ENCODE measurements at places on chromosomes 1 and 21. TPM values are rescaled to one million over a fixed set of nuclear protein-coding genes. Genes with fewer than 3 reads are reported as not detected.

The PIGP gene
- 11.1 TPM for total RNA-seq

The TYW3 gene
- 23.2 TPM for total RNA-seq

The CYP4X1 gene
- total RNA-seq, result not detected

The KCNA3 gene
- total RNA-seq, result not detected

The MASP2 gene
- not detected for total RNA-seq

The RGS18 gene
- total RNA-seq, result not detected

The IQCC gene
- 2.3 TPM for total RNA-seq

The COL6A2 gene
- total RNA-seq, result 452 TPM

The ADAMTS5 gene
- total RNA-seq, result 10.1 TPM

The TMEM53 gene
- 5.9 TPM for total RNA-seq

The LRRC38 gene
- not detected for total RNA-seq

- peak; percentile 8 for DNase-seq
These were observed 171.1 kb upstream of the CSF3R start for GRCh38 chr1:36653850-36654249.

- no peak for DNase-seq
These were observed 65.7 kb downstream of the TLR5 start for GRCh38 chr1:223077247-223077833.

DNA sequence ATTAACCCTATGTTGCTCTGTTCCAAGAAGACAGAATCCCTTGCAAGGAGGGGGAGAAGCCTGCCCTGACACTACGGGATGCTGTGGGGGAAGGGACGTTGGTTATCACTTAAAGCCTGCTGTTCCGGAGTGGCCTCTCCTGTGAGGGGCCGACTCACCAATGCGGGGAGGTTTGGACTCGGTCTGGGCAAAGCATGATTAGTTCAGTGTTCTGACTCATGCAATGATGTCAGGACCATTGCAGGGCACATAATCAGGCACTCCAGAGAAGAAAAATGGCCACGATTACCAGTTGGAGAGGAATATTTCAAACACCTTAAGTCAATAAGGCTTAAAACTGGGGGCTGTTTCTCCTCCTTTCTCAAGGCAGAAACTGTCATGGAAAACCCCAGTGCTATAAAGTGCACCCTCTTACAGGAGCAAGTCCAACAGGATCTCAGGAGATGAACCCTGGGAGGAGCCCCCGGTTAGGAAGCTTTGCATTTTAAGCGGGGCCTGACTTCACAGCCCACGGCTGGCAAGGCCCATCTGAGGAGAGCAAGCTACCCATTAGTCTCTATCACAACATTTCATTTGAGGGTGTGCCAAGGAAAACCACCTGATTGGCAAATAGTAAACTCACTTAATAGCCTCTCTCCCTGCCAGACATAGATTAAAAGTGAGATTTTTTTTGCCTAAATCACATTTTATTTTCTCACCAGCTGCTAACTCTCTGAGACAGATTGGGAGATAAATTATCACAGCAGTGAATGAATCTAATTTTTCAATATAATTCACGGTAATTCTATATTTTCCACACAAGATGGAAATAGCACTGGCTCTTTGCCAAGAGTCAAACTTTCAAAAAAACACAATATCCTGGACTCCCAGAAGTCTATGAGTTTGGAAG, 202.5 kb downstream of the C1orf94 start:
- no peak for DNase-seq

GRCh38 chr21:32674038-32674437, 53.8 kb downstream of the SYNJ1 start:
- no peak for DNase-seq

DNA sequence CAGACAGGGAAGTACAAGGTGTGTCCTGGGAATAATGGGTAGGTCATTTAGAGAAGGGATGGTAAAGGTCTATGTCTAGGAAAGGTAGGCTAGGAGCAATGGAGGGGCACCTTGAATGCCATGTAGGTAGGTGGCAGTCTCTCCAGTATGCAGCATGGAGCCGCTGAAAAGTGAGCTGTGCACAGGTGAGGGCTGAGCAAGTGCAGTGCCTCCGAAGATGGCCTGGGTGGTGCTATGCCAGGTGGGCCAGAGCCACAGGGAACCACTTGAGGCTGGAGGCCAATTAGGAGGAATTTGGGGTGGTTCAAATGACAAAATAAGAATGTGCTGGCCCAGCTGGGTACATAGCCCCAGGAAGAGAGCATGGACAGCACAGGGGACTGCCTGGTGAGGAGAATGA, 25.0 kb downstream of the RNU5D-1 start:
- no peak for DNase-seq

GRCh38 chr21:32861866-32862265, 90.3 kb upstream of the PAXBP1 start:
- DNase-seq, result peak; percentile 56

DNA sequence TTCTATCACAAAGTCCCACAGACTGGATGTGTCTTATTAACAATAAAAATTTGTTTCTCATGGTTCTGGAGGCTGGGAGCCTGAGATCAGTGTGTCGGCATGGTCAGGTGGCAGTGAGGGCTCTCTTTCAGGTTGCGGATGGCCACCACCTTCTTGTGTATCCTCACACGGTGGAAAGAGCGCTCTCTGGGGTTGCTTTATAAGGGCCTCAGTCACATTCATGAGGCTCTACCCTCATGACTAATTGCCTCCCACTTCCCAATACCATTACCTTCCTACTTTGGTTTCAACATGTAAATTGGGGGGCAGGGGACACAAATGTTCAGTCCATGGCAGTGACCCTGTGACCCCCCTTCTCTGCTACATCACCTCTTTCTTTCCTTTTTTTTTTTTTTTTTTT, 20.7 kb upstream of the MX1 start:
- no peak for DNase-seq

DNA sequence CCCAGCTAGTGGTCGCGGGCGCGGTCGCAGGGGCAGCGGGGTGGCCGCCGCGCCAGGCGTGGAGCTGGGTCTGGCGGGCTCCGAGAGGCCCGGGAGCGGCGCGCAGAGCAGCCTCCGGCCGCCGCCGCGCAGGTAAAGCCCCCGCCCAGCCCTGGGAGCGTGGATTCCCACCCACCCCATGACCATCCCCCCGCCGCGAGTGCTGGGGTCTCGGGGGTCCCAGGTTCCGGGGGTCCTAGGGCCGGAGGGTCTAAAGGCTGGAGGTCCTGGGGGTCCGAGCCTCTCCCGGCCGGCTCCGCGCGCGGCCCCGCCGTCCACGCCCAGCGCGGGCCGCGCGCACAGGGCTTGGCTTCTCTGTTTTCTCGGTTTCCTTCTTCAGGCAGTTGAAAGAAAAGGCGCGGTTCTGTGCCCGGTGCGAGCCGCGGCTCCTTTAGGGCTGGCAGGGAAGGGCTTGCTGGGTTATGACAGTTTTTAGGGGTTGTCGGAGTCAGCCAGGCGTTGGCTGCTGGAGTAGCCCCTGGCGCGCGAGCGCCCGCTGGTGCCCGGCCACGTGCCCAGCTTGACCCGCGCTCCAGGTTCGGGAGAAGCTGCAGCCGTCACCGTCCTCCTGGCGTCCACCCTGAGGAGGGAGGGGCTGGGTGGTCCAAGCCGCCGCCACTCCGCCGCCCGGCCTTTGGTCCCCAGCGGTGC, 359 bp downstream of the LRRC3 start:
- DNase-seq, result no peak

DNA sequence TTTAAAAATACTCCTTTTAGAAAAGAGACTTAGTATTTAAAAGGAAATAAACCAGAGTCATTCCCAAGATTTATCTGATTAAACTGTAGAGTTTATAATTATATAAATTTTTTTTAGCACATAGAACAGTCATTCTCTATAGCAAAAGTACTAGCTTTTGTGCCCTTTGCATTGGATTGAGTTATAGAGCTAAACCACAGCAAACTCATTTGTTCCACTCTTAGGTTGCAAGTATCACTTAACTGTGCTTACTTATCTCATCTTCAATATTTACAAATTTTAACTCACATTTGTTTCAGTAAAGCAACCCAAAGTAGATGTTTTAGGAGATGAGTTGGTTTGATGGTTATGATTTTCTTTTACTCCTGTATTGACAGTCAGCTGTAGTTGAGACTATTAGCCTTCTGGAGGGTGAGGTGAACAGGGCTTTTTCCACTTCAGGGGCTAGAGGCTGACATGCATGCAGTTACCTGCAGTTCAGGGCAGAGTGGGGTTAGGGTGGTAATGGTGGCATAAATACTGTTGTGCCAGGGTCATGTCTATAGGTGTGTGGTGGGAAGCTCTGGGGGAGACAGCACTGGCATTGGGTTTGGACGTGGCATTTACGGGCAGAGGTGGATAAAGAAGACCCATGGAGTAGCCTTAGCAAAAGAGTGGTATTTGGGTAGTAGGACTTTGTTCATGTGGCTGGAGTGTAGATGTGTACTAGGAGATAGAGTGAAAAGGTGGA, 42.1 kb downstream of the DYRK1A start:
- no peak for DNase-seq

GRCh38 chr1:167229719-167230385, 9.2 kb downstream of the POU2F1 start:
- DNase-seq, result no peak

GRCh38 chr1:14742181-14742980, 143.9 kb downstream of the KAZN start:
- peak; percentile 88 for DNase-seq

GRCh38 chr21:17976691-17977090, 157.5 kb upstream of the C21orf91 start:
- DNase-seq, result no peak

DNA sequence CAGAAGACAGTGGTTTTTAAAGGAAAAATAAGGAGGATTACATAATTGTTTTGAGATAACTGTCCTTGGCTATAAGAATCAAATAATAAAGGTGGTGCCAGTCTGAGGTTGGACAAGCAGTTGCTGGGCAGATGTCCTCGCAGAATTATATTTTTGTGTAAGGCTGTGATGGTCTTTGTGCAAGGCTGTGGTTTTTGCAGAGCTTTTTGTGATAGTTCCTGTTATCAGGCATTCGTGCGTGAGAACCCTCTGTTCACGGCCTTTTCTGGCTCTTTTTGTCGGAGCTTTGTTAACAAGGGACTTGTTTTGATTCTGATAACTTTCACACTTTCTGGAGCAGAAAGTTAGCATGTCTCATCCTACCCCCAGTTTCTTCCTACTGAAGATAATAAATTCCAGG, 33.4 kb downstream of the SH3BP5L start:
- DNase-seq, result no peak

- no peak for DNase-seq
These were observed 143.6 kb upstream of the ARHGEF16 start for GRCh38 chr1:3310718-3311400.

DNA sequence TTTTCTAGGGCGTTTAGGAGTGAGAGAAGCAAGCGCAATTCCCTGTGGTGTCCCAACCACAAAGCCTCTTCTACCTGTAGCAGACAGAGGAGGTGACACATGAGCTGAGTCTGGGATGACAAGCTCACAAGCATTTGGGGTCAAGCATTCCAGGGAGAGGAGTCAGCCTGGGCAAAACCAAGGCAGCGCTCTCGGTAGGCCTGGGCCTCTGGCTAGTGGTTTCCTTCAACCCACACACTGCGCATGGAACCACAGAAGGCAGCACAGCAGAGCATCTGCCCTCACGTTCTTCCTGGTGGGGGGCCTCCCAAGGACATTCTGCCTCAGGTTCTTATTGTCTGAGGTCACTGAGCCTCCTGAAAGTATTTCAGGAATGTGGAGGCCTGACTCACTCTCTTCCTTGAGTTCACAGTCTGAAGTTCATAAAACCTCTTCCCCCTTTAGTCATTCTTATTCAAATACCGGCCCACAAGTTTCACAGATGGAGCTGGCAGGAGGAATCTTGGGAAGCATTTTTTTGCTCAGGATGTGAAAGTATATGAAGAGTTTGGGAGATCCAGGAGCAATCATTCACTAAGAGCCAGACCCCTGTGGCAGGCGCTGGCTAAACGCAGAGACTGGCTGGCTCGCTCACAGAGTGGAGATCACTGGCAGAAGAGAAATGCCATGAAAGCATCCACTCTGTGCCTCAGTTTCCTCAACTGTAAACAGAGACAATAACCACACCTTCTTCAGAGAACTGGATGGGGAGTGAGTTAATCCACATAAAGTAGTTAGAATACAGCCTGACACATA, 26.8 kb downstream of the CCN1 start:
- DNase-seq, result peak; percentile 100

GRCh38 chr1:8987881-8988617, 38.2 kb downstream of the SLC2A7 start:
- DNase-seq, result peak; percentile 22

DNA sequence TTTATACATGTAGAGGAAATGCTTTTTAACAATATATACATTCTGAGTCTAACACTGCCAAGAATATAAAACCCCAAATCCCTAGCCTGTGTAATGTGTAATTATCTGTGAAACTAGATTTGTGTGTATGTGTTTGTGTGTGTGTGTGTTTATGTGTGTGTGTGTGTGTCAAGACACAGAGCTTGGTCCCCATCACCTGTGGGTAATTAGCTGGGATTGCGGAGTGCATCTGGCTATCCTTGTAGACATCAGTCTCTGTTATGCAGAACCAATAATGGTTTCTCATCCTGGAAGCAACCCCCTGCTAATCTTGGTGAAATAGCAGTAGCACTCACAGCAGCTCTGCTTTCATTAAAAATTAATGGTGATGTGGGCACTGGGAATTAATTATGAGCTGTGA, 26.3 kb upstream of the ST6GALNAC3 start:
- DNase-seq, result no peak

- DNase-seq, result no peak
These were observed 73.5 kb upstream of the TMPRSS15 start for GRCh38 chr21:18477043-18477442.

- no peak for DNase-seq
These were observed 129.9 kb upstream of the CD34 start for GRCh38 chr1:208040821-208041297.

GRCh38 chr1:8992936-8993687, 33.1 kb downstream of the SLC2A7 start:
- no peak for DNase-seq

- DNase-seq, result peak; percentile 80
These were observed 142.4 kb downstream of the AK5 start for GRCh38 chr1:77424236-77424635.
